Adipose tissue (tissue), 3 donors: ENCODE measurements at places on chromosomes 2 and 18. TPM values are rescaled to one million over a fixed set of nuclear protein-coding genes. Genes with fewer than 3 reads are reported as not detected.

The CTAGE1 gene
- not detected for polyA plus RNA-seq

The KIAA2012 gene
- polyA plus RNA-seq, result 0.01 TPM

The GAL3ST2 gene
- 0.09 TPM for polyA plus RNA-seq

The EPB41L3 gene
- polyA plus RNA-seq, result 74.0 TPM

The TBR1 gene
- 0.11 TPM for polyA plus RNA-seq

The UGT1A6 gene
- polyA plus RNA-seq, result 0.79 TPM

The CCT4 gene
- 86.2 TPM for polyA plus RNA-seq

The CCDC148 gene
- polyA plus RNA-seq, result not detected

The SERPINB13 gene
- not detected for polyA plus RNA-seq

The ZNF396 gene
- polyA plus RNA-seq, result 0.61 TPM

The CCL20 gene
- 0.40 TPM for polyA plus RNA-seq
